ENCODE measurements at places on chromosomes 4 and X. TPM values are rescaled to one million over a fixed set of nuclear protein-coding genes. Genes with fewer than 3 reads are reported as not detected.

F9 gene
- total RNA-seq, result 380 TPM

CT45A2 gene
- not detected for total RNA-seq

PHOX2B gene
- not detected for total RNA-seq

GLRA3 gene
- total RNA-seq, result not detected

SULT1B1 gene
- 31.0 TPM for total RNA-seq

All from left lobe of liver (tissue), 2 donors.